Esophagus squamous epithelium (tissue), 5 donors: ENCODE measurements at places on chromosomes 2 and 18.

DNA sequence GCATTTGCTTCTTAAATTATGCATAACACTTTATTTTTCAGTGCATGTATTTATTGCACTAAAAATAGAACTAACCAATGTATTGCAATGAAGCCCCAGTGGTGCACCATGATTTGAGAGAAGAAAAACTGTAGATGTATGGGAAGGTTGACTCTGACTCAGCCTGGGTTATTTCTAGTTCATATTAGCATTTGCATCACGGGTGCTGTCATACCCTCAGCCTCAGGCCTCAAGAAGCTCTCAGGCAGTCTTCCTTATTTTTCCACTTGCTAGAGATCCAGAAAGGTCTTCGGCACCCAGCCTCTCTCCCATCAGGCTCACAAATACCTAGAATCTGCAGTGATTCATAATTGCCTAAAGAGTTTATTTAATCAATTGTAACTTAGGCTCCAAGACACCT lies 148.0 kb downstream of the DNER start:
- DNase-seq: no peak

GRCh38 chr2:105682401-105682800 lies 62.3 kb upstream of the NCK2 start:
- no peak for DNase-seq

DNA sequence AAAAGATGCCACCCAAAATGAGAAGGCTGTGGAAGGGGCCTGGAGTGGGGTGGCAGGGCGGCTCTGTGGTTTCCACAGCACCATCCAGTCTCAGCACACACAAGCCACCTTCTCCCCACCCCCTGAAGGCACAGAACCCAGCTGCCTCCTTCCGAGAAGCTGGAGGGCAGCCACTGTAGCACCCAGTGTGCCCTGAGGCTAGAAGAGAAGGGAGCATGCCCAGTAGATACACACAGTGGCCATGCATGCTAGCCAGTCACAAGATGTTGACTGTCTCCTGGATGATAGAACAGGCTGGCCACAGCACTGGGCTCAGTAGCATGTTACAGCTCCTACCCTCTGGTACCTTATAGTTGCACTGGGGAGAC lies 148.9 kb upstream of the EPAS1 start:
- DNase-seq: no peak

- no peak for DNase-seq
Measured at GRCh38 chr2:39377226-39377939, 59.7 kb downstream of the MAP4K3 start.

DNA sequence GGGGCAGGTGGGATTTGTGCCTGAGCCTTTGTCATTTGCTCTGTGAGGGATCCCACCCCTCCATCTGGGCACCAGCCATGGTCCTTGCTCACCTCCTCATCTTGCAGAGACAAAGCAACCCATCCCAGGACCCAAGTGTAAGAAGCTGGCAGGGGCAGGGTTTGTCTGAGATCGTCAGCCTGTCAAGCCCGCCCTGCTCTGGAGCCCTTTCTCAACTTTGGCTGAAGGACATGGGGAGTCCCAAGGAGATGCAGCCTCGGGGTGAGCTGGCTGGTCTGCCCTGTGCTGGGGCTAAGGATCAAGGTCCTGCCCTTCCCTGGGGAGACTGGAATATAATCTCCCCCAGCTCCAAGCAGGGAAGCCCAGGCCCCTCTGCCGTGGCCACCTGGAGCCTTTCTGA lies 86.0 kb downstream of the CAPN13 start:
- no peak for DNase-seq

GRCh38 chr2:205703471-205704126 lies 21.3 kb downstream of the NRP2 start:
- DNase-seq: no peak

GRCh38 chr2:85888684-85889626 lies at the start of gene ST3GAL5:
ST3GAL5 (minus strand) TSS chr2:85888990; CDS start chr2:85888905, 85 bp downstream.
- DNase-seq: peak; percentile 56

GRCh38 chr2:20381457-20381856 lies 30.8 kb upstream of the PUM2 start:
- DNase-seq: no peak

DNA sequence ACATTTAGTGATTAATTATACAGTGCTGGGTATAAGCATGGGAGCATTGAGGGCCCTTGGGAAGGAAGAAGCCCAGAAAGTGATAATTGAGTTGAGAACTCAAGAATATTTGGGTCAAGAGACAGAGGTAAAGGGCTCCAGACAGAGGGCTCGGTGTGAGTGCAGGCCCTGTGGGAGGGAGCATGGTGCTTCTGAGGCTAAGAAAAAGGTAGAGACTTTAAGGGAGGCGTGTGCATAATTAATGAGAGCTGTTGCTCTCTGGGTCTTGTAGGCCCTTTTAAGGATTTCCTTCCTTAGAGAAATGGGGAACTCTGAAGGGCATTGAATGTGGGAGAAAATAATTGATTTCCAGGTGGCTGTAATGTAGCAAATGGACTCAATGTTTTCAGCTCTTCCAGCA lies 735.0 kb upstream of the POU3F3 start:
- DNase-seq: no peak

- DNase-seq: no peak
Measured at GRCh38 chr2:143856978-143857377, 662.9 kb downstream of the ZEB2 start.

GRCh38 chr2:213129311-213129710 lies 22.1 kb downstream of the IKZF2 start:
- no peak for DNase-seq

GRCh38 chr2:196113061-196113974 lies 44.7 kb upstream of the DNAH7 start:
- DNase-seq: no peak

GRCh38 chr2:19355014-19355405 lies 3.4 kb downstream of the OSR1 start:
- DNase-seq: no peak

GRCh38 chr2:44736270-44736942 lies 205.1 kb upstream of the SIX3 start:
- no peak for DNase-seq

- DNase-seq: no peak
Measured at GRCh38 chr2:8000870-8001269, 681.0 kb upstream of the ID2 start.

DNA sequence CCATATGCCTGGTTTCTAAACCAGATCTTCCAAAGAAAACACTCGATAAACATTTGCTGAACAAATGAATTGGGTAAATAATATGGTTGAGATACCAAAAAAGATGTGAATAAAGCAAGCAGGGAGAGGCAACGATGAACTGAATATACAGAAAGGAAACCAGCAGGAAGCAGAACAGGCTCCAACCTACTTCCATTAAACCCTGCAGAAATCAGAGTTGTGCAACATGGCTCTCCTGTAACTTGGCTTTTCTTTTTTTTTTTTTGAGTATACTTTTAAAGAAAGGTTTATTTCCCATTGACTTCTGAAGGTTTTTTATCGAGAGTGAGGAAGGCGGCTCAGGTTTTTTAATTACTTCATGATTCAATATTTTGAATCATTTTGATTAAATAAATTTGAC lies 23.5 kb downstream of the ITSN2 start:
- DNase-seq: no peak

GRCh38 chr18:37689841-37690240 lies 124.2 kb upstream of the CELF4 start:
- no peak for DNase-seq

DNA sequence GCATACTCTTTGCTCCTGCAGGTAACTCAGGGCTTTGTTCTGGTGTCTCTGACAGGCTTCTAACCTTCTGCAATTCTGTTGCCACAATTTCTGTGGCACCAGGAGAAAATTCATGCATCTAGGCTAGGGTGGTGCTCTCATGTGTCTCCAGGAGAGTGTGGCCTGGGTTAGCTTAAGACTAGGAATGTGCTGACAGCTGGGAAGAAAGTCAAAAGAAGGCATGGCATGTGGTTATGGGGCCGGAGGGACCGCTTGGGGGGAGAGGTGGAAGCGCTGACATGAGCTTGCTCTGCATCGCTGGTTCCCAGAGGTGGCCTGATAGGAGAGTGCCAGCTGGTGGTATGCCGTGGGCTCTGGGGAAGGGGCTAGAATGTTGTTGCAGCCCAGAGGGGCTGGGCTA lies 173.3 kb upstream of the TNP1 start:
- DNase-seq: no peak

- DNase-seq: no peak
Measured at GRCh38 chr2:25505622-25506021, 163.9 kb upstream of the DNMT3A start.

GRCh38 chr18:44625386-44625785 lies 55.3 kb upstream of the SETBP1 start:
- no peak for DNase-seq

- DNase-seq: no peak
Measured at GRCh38 chr18:36454245-36454644, 156.7 kb downstream of the FHOD3 start.

- DNase-seq: no peak
Measured at GRCh38 chr2:10304458-10305253, 2.0 kb downstream of the HPCAL1 start.

- DNase-seq: no peak
Measured at GRCh38 chr18:76051396-76052226, 443.4 kb downstream of the ZNF516 start.

- no peak for DNase-seq
Measured at GRCh38 chr2:132668189-132668823, 1.7 kb downstream of the LYPD1 start.

GRCh38 chr2:1730015-1730927 lies 14.0 kb downstream of the PXDN start:
- DNase-seq: no peak

DNA sequence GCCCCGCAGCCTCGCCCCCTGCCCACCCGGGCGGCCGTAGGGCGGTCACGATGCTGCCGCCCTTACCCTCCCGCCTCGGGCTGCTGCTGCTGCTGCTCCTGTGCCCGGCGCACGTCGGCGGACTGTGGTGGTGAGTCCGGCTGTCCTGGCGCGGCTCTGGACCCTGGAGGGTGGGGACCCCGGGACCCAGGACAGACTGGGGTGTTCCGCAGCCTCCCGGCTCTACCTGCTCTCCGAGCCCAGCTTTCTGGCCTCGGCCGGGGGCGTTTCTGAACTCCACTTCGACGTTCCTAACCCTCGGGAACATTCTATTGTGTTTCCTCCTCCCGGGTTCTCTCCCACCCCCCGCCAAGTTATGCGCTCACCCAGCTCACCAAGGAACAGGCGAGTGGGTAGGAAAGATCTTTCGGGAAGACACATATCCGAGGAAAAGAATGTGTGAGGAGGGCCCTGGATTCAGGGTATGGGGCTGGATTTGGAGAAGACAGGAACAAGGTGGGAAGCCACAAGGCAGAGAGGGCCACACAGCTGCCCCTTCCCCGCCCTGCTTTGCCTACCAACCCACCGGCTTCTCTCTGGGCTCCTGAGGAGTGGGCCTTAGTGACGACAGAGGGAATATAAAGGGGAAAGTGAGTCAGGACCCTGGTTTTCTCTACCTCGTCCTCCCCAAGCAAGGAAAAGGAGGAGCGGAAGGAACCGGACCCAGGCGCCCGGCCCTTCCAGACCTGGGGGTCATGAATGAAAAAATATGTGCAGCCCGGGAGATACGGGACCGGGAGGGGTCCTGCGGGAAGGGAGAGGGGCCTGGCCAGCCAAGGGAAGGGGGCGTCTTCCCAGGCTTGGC lies 605 bp downstream of the WNT6 start:
- DNase-seq: no peak

- no peak for DNase-seq
Measured at GRCh38 chr18:615092-615521, 18.3 kb downstream of the CLUL1 start.

DNA sequence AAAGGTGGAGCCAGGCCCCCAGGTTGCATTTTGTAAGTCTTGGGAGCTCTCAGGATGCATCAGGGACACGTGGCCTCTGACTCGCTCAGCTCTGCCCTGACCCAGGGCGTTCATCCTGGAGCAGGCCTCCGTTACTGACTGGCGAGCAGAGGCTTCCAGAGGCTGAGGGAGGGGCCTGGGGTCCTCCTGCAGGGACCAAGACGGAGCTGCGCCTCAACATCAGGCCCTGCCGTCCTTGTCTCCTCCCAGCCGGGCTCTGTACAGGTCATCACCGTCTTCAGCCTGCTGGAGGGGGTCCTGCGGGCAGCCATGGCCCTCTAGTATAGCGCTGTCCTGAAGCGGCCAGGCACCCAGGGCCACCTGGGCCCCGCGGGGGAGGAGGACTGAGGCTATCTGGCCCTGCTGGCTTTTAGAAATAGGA lies 10.2 kb upstream of the ALPP start:
- DNase-seq: no peak

- DNase-seq: no peak
Measured at GRCh38 chr18:63963615-63964256, 6.1 kb upstream of the SERPINB8 start.

GRCh38 chr18:70221156-70221914 lies 15.8 kb upstream of the RTTN start:
- DNase-seq: no peak

- DNase-seq: no peak
Measured at GRCh38 chr2:24613154-24613814, 122.2 kb downstream of the NCOA1 start.

DNA sequence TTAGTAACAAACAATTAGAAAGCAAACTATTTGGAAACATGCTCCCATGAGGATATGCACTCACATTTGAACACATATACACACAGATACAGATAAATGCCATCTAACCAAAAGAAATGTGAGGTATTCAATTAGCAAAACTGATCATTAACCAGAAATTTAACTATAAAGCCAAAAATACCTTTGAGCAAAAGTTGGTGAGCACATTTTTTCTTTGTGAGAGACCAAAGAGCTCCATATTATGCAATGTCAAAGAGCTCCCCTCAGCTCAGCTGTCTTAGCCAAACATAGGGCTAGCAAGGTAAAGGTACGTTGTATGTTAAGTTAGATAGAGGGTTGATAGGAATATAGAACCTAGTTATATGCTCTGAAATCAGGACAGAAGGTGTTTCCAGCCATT lies 43.8 kb downstream of the CYBRD1 start:
- DNase-seq: no peak

GRCh38 chr18:58148954-58149471 lies 105.0 kb downstream of the NEDD4L start:
- DNase-seq: no peak

- peak; percentile 31 for DNase-seq
Measured at GRCh38 chr2:159615367-159616285, 722 bp downstream of the BAZ2B start.

- DNase-seq: no peak
Measured at GRCh38 chr2:19762142-19762541, 139.6 kb downstream of the TTC32 start.

- DNase-seq: no peak
Measured at GRCh38 chr2:121969766-121970639, 214.6 kb downstream of the TSN start.

- DNase-seq: no peak
Measured at GRCh38 chr2:96391153-96391827, 55.7 kb downstream of the NCAPH start.

DNA sequence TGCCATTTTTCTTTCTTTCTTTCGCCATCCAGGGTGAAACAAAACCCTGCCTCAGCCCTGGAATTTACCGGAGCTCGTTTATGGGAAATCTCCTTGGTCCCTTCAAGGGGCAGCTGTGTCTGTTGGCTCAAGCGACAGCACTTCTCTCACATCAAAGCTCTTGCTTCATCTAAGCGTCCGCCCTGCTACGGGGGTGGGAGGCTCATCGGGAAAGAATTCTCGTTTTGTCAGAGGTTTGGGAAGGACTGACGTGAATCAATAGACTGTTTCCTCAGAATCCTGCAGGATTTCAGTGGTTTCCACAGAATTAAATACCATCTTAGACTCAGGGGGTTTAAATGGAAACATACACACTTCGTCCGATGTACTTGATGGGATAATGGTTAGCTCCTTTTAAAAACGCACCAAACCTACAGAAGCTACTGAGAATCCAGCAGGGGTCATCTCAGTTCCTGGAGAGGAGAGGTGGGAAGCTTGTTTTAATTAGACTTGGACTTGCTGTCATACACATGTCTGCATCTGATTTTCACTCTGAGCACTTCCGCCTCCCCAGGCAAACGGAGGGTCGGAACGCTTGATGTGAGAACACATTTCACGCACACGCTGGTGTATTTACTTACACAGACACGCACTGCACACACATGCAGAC lies 91.6 kb downstream of the ASB1 start:
- no peak for DNase-seq
